ENCODE measurements at places on chromosomes 3 and 15. TPM values are rescaled to one million over a fixed set of nuclear protein-coding genes. Genes with fewer than 3 reads are reported as not detected.

Gene ROBO2
- 0.30 TPM for polyA plus RNA-seq

Gene ADPRH
- 18.1 TPM for polyA plus RNA-seq

Gene ZCWPW2
- polyA plus RNA-seq = 0.77 TPM

Gene ANKRD63
- polyA plus RNA-seq = not detected

Gene ABHD17C
- polyA plus RNA-seq = 15.2 TPM

Gene WNT5A
- 6.0 TPM for polyA plus RNA-seq

Gene PPM1L
- polyA plus RNA-seq = 1.5 TPM

Gene TM4SF18
- polyA plus RNA-seq = 3.8 TPM

Gene DLEC1
- polyA plus RNA-seq = 5.7 TPM

Gene PROS1
- 27.7 TPM for polyA plus RNA-seq

Gene C3orf22
- polyA plus RNA-seq = not detected

GRCh38 chr15:71121442-71121841 lies 6.2 kb downstream of the THSD4 start:
- H3K27me3 ChIP-seq = peaks cover 3% of the 10 kb centered on the region
- H3K4me3 ChIP-seq = no peak overlapping the region
- H3K4me1 ChIP-seq = peaks cover 35% of the 10 kb centered on the region

GRCh38 chr3:32284443-32285212 lies 46.1 kb downstream of the CMTM8 start:
- no peak overlapping the region for H3K27ac ChIP-seq
- no peaks in the 10 kb centered on the region for H3K27me3 ChIP-seq
- no peak overlapping the region for H3K4me3 ChIP-seq
- peaks cover 3% of the 10 kb centered on the region for H3K4me1 ChIP-seq
- no peak for DNase-seq

GRCh38 chr3:170499562-170500156 lies 81.0 kb downstream of the CLDN11 start:
- H3K4me3 ChIP-seq = no peak overlapping the region
- H3K27ac ChIP-seq = no peak overlapping the region
- H3K27me3 ChIP-seq = no peaks in the 10 kb centered on the region

- peaks cover 13% of the 10 kb centered on the region for H3K27me3 ChIP-seq
- H3K27ac ChIP-seq = no peak overlapping the region
- no peak overlapping the region for H3K4me3 ChIP-seq
- no peak for DNase-seq
- no peaks in the 10 kb centered on the region for H3K36me3 ChIP-seq
Measured at GRCh38 chr3:71997066-71997653, 212.2 kb upstream of the PROK2 start.

GRCh38 chr3:100759950-100760349 lies 50.7 kb downstream of the TFG start:
- no peak overlapping the region for H3K27ac ChIP-seq
- peak; percentile 45 for DNase-seq
- H3K36me3 ChIP-seq = peaks cover 6% of the 10 kb centered on the region
- H3K27me3 ChIP-seq = no peaks in the 10 kb centered on the region
- no peaks in the 10 kb centered on the region for H3K4me1 ChIP-seq

- H3K4me1 ChIP-seq = peaks cover 14% of the 10 kb centered on the region
- peak; percentile 18 for DNase-seq
- no peak overlapping the region for H3K4me3 ChIP-seq
- no peak overlapping the region for H3K27ac ChIP-seq
- H3K27me3 ChIP-seq = no peaks in the 10 kb centered on the region
Measured at GRCh38 chr15:47756872-47757271, 39.6 kb downstream of the SEMA6D start.

- H3K36me3 ChIP-seq = no peaks in the 10 kb centered on the region
- DNase-seq = no peak
- peaks cover 9% of the 10 kb centered on the region for H3K27me3 ChIP-seq
- no peaks in the 10 kb centered on the region for H3K4me1 ChIP-seq
- H3K4me3 ChIP-seq = no peak overlapping the region
- H3K27ac ChIP-seq = no peak overlapping the region
Measured at GRCh38 chr15:79562899-79563298, 130.8 kb downstream of the MINAR1 start.

DNA sequence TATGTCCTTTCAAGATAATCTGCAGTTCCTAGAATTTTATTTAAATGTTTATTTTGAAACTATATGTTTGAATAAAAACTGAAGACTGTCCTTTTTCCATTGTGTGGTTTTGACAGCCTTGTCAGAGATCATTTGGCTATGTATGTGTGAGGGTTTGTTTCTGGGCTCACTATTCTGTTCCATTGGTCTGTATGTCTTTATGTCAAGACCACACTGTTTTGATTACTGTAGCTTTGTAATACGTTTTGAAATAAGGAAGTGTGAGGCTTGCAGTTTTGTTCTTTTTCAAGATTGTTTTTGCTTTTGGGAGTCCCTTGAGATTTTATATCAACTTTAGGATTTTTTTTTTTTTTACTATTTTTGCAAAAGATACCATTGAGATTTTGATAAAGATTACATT lies 42.0 kb downstream of the PIAS1 start:
- H3K4me3 ChIP-seq = no peak overlapping the region
- no peak for DNase-seq
- peaks cover 15% of the 10 kb centered on the region for H3K36me3 ChIP-seq
- no peaks in the 10 kb centered on the region for H3K27me3 ChIP-seq
- peaks cover 3% of the 10 kb centered on the region for H3K4me1 ChIP-seq

GRCh38 chr3:160401291-160402095 lies 2.0 kb downstream of the SMC4 start:
- peak; percentile 86 for DNase-seq
- H3K27ac ChIP-seq = no peak overlapping the region
- H3K4me1 ChIP-seq = no peaks in the 10 kb centered on the region
- peak overlapping the region; percentile 80 for H3K4me3 ChIP-seq

- no peaks in the 10 kb centered on the region for H3K27me3 ChIP-seq
- no peaks in the 10 kb centered on the region for H3K36me3 ChIP-seq
- H3K27ac ChIP-seq = no peak overlapping the region
- H3K4me1 ChIP-seq = no peaks in the 10 kb centered on the region
Measured at GRCh38 chr15:81809543-81809942, 236.3 kb downstream of the MEX3B start.

- DNase-seq = no peak
- H3K36me3 ChIP-seq = no peaks in the 10 kb centered on the region
- H3K4me3 ChIP-seq = no peak overlapping the region
- H3K27me3 ChIP-seq = no peaks in the 10 kb centered on the region
- H3K4me1 ChIP-seq = peaks cover 19% of the 10 kb centered on the region
Measured at GRCh38 chr15:74400915-74401757, 32.6 kb downstream of the SEMA7A start.

GRCh38 chr15:101148166-101148880 lies 103.5 kb downstream of the CHSY1 start:
- no peaks in the 10 kb centered on the region for H3K27me3 ChIP-seq
- no peak for DNase-seq
- H3K36me3 ChIP-seq = no peaks in the 10 kb centered on the region
- H3K4me1 ChIP-seq = peaks cover 14% of the 10 kb centered on the region

DNA sequence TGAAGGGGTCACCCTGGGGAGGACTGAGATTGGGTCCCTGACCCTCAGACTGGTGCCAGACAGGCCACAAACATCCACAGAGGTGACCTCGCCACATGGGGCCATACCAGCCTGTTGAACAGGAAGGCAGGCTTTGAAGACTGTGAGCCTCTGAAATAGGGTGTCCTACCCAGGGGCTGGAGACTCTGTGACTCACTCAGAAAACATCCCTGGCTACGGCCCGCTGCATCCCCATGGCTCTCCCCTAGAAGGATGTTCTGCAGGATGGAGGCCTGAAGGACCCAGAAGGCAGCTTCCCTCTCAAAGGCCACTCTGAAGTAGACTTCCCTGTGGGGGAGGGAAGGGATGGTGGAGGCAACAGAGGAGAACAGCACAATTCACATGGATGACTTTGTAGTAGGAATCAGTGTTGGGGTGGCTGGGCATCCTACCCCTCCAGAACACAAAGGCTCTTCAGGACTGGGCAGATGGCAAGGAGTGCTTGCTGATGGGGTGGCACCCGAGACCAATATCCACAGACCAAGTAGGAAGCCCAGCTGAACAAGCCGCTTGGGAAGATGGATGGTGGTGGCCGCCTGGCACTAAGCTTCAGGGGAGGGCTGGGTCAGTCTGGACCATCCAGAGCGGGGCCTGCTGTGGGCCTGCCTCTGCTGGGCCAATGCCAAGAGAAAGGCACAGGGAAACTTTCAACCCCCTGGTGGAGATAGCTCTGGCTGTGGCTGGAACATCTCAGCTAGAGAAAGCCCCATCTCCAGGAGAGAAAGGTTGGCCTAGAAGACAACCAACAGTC lies 37.6 kb upstream of the DUSP7 start:
- DNase-seq = no peak
- H3K27ac ChIP-seq = no peak overlapping the region
- no peaks in the 10 kb centered on the region for H3K27me3 ChIP-seq

DNA sequence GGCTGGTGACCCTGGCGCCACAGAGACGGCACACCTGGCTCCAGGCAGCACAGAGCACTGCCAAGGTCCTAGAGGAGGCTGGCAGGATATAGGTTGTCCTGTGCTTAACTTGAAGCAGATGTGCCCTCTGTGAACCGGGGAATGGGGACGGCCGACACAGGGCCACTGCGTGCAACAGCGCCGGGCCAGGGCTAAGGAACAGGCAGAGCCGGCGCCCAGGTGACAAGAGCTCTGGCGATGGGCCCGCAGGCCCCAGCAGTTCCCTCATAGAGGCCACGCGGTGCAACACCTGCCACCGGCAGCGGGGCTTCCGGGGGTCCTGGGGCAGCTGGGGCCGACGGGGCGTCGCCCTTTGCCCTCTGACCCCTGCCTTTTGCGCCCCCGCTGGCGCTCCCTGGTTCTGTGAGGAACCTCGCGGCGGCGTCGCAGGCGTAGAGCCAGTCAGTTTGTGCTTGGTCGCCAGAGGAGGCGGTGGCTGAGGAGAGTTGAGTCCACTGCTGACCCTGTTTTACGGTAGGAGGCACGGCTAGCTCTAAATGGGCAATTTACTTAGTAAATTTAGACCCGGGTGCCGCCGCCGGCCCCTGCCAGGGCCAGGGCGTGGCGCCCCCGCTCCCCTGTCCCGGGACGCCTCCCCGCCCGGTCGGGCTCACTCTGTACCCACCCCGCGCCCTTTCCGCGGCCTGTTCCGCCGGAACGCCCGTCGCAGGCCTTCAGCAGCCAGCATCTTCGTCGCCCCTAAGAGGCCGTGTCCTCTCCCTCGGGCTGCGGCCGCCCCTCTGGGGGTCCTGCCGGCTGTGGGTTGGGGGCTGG lies at the start of gene NPAP1:
Gene NPAP1 (plus strand): TSS at position 444 of the 813 bp plus-strand sequence. CDS start 93 bp downstream, at position 537.
- no peaks in the 10 kb centered on the region for H3K27me3 ChIP-seq
- H3K27ac ChIP-seq = no peak within 1 kb of the TSS
- DNase-seq = no peak
- no peak within 1 kb of the TSS for H3K4me3 ChIP-seq
- no peaks in the 10 kb centered on the region for H3K36me3 ChIP-seq

DNA sequence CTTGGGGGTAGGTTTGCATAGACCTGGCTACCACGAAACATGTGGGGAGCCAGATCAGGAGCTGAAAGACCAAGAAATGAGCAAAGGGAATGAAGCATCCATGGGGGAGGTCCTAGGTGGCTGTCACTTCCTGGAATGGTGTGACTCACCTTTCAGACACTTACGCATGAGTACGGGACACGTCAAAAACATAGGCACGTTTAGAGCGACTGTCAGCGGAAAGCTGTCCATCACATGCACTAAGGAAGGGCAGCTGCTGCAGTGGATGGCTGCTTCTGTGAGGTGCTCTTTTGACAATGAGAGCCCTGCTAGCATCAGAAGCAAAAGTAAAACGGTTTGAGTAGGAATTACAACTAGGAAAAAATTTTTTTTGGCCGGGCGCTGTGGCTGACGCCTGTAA lies 244.6 kb upstream of the CCDC54 start:
- no peaks in the 10 kb centered on the region for H3K27me3 ChIP-seq
- H3K4me3 ChIP-seq = no peak overlapping the region
- DNase-seq = no peak

GRCh38 chr3:154615471-154615870 lies 185.5 kb upstream of the GPR149 start:
- no peak overlapping the region for H3K4me3 ChIP-seq
- no peak for DNase-seq
- H3K36me3 ChIP-seq = no peaks in the 10 kb centered on the region
- H3K27ac ChIP-seq = no peak overlapping the region
- H3K4me1 ChIP-seq = no peaks in the 10 kb centered on the region
- H3K27me3 ChIP-seq = no peaks in the 10 kb centered on the region

GRCh38 chr15:74725225-74725774 lies at the start of gene CYP1A1:
CYP1A1 (minus strand) TSS chr15:74725528; CDS start chr15:74723097, 2,431 bp downstream.
- H3K36me3 ChIP-seq = peaks cover 3% of the 10 kb centered on the region
- no peaks in the 10 kb centered on the region for H3K4me1 ChIP-seq
- peak within 1 kb of the TSS; percentile 51 for H3K4me3 ChIP-seq
- H3K27ac ChIP-seq = peak within 1 kb of the TSS; percentile 89
- H3K27me3 ChIP-seq = peaks cover 29% of the 10 kb centered on the region

DNA sequence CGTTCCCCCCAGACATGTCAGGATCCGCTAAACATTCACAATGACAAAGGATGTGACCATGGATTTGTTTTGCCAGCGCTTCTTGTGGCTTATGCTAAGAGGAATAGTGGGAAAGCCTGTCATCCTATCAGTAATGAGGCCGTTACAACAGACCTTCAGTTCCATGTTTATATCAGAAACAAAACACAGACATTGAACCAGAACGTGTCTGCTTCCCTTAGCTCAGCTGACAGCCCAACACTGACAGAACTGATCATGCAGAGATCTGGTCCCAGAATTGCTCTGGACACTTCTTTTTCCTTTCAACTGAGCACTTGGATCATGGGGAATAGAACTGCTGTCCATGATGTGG lies 58.3 kb upstream of the MYZAP start:
- H3K27ac ChIP-seq = no peak overlapping the region
- no peaks in the 10 kb centered on the region for H3K36me3 ChIP-seq
- DNase-seq = peak; percentile 92
- peaks cover 2% of the 10 kb centered on the region for H3K4me1 ChIP-seq

- no peaks in the 10 kb centered on the region for H3K27me3 ChIP-seq
- no peaks in the 10 kb centered on the region for H3K4me1 ChIP-seq
- no peak overlapping the region for H3K4me3 ChIP-seq
- no peak overlapping the region for H3K27ac ChIP-seq
- DNase-seq = no peak
Measured at GRCh38 chr3:137348936-137349335, 391.2 kb downstream of the IL20RB start.

DNA sequence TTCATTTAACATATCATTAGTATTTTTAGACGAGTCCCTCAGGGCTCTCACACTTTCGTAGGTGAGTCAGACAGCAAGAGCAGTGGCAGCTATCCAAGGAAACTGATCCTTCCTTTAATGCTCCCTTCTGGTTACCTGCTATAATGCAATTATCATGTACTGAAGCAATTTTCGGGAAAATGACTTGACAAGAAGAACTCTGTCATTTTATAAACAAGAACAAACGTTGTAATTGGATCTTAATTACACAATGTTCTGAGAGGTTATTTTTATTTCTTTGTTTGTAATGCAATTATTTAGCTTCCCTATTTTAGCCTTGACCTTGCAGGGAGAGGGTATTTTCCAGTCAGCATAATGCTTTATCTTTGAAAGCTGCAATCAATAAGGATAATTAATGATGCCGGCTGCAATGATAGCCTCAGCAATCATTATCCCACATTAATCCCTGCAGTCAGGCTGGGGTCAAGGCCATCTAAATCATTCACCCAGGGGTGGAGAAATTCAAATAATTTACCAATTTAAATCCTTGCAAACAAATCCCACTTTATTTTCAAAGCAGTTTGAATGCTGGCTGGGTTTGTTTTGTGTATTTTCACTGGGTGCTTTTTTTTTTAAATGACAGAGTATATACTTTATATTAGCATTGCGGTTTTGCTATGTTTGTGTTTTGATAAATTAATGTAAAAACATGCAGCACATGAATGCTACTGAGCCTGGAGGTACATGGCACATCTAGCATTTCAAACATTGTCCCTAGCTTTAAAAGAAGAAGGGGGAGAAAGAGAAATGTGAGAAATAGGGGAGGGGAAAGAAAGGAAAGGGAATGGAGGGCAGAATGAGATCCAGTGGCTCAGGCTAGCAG lies 249.9 kb downstream of the SHOX2 start:
- no peaks in the 10 kb centered on the region for H3K27me3 ChIP-seq
- DNase-seq = no peak
- H3K4me1 ChIP-seq = no peaks in the 10 kb centered on the region
- no peak overlapping the region for H3K27ac ChIP-seq
- H3K4me3 ChIP-seq = no peak overlapping the region

Data from lung (tissue), 17 donors.